ENCODE measurements at places on chromosomes 12 and 14.

- no peak for DNase-seq
These were observed 743 bp upstream of the DTX1 start for GRCh38 chr12:113055594-113056380.

- no peak for DNase-seq
These were observed 2.0 kb downstream of the ASPG start for GRCh38 chr14:104087505-104087904.

DNA sequence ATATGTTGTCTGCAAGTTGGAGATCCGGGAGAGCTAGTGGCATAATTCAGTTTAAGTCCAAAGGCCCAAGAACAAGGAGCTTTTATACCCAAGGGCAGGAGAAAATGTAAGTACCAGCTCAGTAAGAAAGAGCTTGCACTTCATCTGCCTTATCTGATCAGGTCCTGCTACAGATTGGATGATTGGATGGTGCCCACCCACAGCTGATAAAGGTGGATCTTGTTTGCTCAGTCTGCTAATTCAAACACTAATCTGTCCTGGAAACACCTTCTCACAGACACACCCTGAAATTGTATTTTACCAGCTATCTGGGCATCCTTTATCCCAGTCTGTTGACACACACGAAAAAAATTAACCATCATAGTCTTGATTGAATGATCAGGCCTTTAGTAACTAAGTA lies 230.7 kb upstream of the SLC16A7 start:
- DNase-seq: no peak

DNA sequence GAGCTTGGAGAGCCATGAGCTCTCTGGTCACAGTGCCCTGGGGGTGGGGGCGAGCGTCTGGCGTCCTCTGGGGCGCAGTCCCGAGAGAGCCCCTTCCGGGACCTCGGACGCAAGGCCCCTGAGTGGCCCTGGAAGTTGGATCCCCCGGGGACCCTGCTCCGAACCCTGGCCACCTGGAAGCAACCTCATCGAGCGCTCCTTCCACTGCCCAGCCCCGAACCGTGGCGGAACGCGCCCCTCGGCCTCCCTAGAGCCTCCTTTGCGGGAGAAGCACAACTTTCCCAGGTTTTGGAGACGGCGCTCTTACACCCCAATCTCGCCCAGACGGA lies 1.2 kb downstream of the NOS1 start:
- no peak for DNase-seq

DNA sequence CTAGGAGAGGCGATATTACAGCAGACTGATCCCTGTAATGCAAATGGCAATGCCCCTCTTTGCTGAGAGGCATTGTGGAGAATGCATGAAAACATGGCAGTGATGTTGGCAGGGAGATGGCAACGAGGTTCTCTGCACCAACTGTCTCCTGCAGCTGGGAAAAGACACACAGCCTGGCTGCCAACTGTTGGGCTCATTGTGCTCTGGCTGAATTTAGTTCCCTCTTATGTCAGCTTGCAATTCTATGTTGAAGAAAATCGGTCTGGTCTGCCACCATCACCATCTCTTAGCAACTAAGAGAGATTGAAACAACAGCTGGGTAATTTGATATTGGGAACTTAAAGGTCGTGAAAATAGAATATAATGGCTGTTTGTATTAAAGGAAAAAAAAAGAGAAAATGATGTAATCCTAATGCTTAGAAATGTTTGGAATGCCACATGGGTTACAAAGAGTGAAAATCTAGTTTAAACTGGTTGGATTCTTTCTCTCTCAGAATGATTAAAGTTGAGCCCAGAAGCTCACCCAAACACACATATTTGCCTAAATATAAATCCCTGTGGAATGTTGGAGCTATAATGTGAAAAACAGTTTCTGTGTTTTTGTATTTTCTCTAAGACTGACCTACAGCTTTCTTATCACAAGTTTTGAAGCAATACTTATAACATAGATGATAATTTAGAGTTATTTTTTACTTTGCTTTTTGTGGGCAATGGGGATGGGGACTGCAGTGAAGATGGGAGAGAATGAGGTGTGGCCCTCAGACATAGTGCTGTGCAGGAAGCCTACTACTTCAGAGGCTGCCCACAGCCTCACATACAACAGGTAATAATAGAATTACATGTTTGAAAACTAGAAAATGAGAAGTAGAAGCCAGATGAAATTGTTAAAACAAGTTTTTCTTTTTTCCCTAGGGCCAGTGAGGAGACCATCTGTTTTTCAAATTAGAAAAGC lies 143.7 kb downstream of the AKAP6 start:
- no peak for DNase-seq

DNA sequence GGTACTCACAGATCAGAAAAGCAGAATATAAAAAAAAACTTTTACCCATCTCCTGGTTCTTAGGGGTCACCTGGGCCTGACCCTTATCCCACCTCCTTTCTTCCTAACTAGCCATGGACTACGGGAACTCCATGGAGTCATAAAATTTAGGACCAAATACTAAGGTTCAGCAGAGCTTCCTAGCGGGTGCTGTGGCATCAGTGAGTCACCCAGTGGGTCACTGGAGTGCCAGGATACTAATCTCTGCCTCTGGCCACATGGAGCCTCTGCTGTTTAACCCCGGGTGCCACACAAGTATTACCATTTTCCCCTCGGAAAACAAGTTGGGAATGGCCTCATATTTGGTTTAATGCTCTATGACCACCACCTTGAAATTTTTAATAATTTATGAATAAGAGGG lies 6.9 kb downstream of the ZBTB39 start:
- no peak for DNase-seq

DNA sequence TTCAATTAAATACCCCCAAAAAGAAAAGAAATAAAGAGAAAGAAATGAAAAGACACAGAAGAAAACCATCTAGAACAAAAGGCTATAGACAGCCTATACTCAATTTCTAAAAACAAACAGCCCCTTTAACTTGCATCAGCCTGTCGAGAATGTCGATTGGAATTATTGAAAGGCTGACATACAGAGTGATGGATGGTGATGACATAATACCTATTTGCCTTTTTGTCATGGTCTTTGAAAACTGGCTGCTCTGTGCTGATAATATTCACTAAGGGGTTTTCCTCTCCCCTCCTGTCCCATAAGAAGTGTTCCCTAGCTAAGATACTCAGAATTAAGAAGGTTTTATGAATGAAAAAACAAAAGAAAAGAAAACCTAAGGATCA lies 393.7 kb downstream of the SOX5 start:
- DNase-seq: no peak

DNA sequence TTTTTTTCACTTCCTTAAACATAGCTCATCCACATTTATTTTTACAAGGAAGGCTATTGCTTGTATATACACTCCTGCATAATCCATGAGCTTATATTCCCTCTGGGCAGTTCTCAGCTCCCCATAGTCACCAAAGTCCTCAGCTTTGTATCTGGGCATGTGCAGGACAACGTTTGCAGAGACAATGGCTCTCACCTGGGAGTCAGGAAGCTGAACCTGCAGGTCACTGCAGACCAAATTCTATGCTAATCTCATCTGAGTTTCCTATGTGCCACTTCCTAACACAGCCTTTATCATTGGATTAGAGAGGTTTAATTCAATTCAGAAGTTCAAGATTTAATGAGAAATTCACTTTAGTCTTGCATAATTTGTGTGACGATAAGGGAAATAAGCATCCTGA lies 131.5 kb downstream of the KCNK10 start:
- DNase-seq: no peak

GRCh38 chr12:106074361-106074705 lies 64.4 kb downstream of the NUAK1 start:
- DNase-seq: no peak

DNA sequence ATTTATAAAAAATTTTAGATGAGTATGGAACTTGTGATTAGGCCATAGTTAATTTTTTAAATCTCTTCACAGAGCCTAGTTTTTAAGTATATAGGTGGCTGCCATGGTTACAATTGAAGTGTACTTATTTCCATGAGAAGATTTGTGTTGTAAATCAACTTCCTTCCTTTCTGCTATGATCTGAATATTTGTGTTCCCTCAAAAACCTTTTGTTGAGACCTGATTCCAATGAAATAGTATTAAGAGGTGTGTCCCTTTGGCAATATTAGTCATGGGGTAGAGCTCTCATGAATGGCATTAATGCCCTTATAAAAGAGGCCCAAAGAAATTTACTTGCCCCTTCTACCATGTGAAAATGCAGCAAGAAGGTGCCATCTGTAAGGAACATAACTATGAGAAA lies 28.8 kb downstream of the ETNK1 start:
- no peak for DNase-seq

DNA sequence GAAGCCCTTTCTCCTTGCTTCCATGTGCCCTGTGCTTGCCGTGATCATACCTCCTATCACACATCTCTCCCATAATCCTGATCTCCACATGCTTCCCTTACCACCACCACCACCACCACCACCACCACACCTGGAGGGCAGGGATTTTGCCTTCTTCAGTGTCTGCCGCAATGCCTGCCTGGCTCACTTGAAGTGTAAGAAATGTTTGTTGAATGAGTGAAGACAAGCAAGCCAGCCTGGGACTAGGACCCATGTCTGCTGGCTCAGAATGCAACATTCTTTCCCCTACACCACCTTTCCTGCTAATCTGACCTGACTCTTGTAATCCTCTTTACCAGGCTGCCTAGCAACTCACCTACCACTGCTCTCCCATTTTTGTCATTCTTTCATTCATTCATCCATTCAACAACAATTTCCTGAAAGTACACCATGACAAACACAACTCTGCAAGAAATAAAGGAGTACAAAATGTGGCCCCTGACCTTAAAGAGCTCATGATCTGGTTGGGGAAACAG lies 3.5 kb upstream of the NID2 start:
- DNase-seq: no peak

DNA sequence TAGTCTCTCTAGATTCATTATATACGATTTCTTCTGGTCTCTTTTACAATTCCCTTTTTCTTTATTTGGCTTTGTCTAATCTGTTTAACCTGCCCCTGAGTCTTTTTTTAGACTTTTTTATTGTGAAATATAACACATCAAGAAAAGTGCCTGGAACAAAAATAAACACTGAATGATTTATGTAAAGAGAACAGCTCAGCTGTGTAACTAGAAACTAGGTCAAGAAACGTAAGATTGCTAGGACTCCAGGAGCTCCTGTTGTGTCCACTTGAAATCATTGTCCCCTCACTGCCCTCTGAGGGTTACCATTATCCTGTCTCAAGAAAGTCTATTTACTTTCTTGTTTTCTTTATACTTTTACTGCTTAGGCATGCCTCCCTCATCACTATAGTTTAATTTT lies 23.1 kb downstream of the EXD2 start:
- no peak for DNase-seq

GRCh38 chr14:72666610-72667009 lies 227.3 kb downstream of the DPF3 start:
- no peak for DNase-seq

DNA sequence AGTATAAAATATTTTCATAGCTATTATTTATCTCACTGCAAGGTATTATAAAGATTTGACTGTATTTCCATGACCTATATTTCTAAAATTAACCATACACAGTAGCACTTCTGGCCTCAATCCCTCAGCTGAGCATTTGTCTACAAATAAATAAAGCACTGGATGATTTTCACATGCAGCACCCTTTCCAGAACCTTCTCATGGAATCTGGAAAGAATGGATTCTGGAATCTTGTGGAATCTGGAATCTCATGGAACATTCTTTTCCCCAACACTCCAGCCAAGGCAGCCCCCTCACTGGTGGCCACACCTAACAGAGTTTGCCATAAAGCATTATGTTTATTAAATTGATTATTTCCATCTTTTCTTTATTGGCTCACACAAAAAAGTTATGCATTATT lies 199.2 kb downstream of the MSRB3 start:
- DNase-seq: no peak

GRCh38 chr12:1305791-1306500 lies 288.4 kb downstream of the FBXL14 start:
- DNase-seq: no peak

Measured in stimulated activated CD4-positive, alpha-beta T cell treated with anti-CD3 and anti-CD28 coated beads, Interleukin-4, amount 100 ng/mL, for 24 hours (primary cell).